ENCODE measurements at places on chromosomes 3 and 15.

GRCh38 chr3:151544164-151544548 is 83.3 kb upstream of the IGSF10 start:
- no peak for DNase-seq

DNA sequence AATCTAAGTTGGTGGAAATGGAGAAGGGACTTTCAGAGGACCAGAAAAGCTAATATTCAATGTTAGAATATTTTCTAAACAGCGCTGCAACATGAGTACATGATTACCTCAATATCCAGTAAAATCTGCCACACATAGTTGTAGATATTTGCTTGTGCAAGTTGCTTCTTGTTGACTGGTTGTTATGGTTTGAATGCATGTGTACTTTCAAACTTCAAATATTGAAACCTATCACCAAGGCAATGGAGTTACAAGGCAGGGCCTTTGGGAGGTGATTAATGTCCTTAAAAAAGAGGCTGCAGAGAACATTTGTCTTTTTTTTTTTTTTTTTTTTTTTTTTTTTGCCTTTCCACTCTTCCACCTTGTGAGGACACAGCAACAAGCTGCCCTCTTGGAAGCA is 49.9 kb downstream of the TMCO5A start:
- no peak for DNase-seq

DNA sequence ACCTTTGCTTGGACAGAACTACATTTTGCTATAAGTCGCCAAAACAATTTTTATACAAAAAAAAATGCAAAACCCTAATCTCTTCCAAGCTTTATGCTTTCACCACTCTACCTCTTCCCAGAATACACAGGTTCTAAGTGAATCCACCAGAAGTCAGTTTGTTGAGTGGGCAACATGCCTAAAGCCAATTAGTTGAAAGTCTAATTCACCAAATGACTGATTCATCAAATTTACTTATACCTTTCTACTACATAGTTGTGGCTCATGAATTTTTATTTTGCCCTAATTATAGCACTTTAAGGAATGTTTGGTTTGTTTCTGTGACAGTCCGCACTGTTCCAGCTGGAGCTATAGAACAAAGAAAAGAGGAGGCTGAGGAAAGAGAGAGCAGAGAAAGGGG is 265.9 kb upstream of the TGFBR2 start:
- DNase-seq: no peak

DNA sequence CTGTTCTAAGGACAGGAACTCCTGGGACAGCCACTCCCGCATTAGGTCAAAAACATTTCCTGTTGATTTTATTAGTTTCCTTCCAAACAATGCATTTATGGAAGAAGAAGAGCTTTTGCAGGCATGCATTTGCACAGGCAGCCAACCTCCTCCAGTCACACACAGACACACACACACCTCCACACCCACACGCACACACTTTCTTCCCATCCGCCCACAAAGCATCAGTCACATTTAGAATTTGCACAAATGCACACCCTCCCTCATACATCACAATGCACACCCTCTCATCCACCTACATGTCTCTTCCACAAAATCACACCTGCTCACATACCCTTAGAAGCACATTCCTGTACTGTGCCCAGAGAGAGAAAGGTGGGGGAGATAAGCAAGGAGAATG is 4.1 kb upstream of the TYRO3 start:
- no peak for DNase-seq

GRCh38 chr3:13858768-13859520 is 20.9 kb downstream of the WNT7A start:
- no peak for DNase-seq

GRCh38 chr3:151483488-151483887 is 22.6 kb upstream of the IGSF10 start:
- no peak for DNase-seq

- DNase-seq: no peak
These were observed 39.7 kb downstream of the ARHGEF3 start for GRCh38 chr3:56761887-56762651.

- DNase-seq: no peak
These were observed 13.0 kb downstream of the MECOM start for GRCh38 chr3:169650503-169650902.

- DNase-seq: no peak
These were observed 32.3 kb downstream of the RFT1 start for GRCh38 chr3:53097887-53098286.

DNA sequence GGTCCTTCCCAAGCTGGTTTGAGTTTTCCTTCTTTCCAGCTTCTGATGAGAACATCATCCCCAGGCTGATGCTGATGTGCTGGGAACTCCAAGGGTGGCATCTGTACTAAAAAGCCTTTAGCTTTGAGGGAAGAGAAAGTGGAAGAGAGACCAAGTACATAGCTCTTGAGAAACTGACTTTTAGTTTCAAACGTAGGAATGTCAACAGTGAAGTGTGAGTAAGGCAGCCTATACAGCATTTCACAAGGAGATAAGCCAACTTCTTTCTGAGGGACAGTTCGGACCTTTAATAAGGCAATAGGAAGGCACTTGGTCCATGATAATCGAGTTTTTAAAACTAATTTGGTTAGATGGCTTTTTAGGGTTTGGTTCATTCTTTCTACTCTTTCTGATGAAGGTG is 53.7 kb downstream of the DLG1 start:
- DNase-seq: no peak

- no peak for DNase-seq
These were observed 100.3 kb downstream of the FNDC3B start for GRCh38 chr3:172139528-172140276.

GRCh38 chr3:119628816-119629445 is 31.2 kb downstream of the PLA1A start:
- DNase-seq: no peak

DNA sequence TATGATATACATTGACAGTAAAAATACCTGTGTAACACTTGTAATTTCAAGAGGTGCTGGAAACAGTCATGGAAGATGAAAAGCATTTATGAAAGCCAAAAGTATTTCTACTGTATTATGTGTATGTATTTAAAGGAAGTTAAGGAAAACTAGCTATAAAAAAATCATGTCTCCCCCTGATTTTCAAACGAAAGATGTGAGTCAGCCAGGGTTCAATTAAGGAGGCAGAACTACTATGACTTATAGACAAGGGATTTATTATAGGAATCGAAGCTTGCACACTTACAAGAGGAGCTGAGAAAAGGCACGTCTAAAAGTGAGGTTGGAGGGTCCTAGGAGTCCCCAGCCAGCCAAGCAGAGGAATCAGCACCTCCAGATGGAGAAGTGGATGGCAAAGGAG is 119.4 kb downstream of the SUCLG2 start:
- DNase-seq: no peak

GRCh38 chr15:58543664-58544335 is 112.0 kb downstream of the LIPC start:
- no peak for DNase-seq

GRCh38 chr15:31263751-31264558 is 62.7 kb upstream of the KLF13 start:
- peak; percentile 82 for DNase-seq

DNA sequence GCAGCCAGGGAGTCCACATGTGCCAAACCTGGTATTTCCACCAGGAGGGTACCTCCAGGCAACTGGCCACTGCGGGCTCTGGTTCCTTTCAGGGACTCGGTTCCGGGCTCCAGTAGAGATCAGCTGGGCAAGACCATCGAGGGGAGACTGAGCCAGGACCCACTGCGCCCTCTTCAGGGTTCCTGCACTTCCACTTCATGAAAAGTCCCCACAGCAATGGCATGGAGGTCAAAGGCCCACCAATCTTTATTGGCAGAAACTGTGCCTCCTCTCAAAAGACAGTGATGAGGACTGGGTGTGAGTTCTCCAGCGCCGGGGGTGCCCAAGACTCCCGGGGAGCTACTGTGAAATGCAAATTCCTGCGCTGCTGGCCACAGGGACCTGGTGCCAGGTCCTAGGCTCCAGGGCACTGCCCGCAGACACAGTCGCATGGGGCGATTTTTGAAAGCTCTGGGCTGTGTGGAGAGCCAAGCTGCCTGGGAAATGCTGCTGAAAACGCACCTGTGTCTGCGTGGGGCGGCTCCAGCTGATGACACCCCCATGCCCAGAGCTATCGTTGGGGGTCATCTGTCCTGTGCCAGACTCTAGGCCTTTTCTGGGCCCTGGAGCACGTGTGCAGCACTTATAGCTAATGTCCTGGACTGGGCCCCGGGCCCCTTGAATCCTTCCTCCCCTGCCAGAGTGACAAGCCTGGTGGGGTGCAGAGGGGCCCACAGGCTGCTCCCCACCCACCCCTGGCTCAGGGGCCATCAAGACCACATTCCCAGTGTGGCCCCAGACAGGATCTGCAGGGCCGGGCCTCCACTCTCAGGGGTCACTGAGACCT is 144.0 kb downstream of the NSMCE3 start:
- DNase-seq: no peak

DNA sequence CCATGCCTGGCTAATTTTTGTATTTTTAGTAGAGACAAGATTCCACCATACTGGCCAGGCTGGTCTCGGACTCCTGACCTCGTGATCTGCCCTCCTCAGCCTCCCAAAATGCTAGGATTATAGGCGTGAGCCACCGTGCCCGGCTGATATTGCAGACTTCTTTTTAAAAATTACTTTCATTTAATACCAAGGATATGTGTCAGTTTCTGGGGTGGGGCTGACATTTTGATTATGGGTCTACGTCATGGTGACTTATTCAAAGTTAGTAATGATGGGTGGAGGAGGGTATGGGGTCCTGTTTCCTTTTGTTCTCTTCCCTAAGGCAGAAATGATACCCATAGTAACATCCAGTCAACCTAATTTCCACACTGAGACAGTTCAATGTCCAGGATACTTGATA is 34.7 kb downstream of the GBE1 start:
- DNase-seq: no peak

DNA sequence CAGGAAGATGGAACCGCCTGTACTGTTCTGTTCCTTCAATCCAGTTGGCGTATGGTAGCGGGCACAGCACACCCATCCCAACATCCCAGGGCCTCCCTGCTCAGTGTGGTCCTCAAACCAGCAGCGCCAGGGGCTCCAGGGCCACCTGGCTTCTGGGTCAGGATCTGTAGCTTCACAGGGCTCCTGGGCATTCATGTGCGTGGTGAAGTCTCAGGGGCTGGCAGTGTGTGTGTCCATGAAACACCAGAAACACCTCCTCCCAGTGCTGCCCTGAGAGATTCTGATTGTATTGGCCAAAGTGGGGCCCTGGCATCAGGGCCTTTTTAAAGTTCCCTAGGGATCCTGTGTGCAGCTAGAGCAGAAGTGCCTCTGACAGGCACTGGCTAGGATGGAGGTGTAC is 42.1 kb downstream of the ABTB1 start:
- no peak for DNase-seq

GRCh38 chr15:38894243-38894948 is 329.8 kb upstream of the RASGRP1 start:
- DNase-seq: no peak

DNA sequence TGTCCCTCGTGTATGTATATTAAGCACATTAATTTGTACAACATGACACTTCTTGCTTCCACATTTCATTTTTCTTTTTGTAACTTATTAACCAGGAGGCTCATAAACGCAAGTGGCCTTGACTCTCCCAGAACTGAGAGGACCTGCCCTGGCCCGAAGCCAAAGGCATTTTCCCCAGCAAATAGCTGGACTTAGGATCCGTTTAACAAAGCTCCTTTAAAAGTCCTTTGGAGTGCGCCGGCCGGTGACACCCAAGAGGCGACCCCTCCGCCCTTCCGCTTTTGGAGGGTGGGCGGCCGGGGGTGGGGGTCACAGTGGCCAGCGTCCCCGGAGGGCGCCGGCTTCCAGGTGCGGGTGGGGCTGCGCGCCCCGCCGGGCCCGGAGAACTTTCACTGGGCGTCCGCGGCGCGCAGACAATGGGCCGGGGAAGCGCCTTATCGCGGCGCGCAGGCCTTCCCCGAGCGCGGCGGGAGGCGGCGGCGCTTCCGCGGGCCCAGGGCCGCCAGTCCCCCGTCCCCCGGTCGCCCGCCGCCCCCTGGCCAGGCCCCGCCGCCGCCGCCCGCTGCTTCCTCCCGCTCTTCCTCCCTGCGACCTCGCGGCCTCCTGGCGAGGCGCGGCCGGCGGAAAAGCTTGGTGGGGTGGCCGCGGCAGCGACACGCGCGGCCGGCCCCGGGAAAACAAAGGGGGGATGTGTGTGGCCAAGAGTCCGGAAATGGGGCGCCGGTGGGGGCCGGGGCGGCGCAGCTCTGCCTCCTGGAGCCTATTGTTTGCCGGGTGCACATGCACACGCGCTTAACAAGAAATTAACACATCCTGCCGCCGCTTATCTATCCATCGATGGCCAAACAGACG is 613.4 kb downstream of the MCTP2 start:
- no peak for DNase-seq

GRCh38 chr3:177338697-177339219 is 141.5 kb upstream of the TBL1XR1 start:
- no peak for DNase-seq

DNA sequence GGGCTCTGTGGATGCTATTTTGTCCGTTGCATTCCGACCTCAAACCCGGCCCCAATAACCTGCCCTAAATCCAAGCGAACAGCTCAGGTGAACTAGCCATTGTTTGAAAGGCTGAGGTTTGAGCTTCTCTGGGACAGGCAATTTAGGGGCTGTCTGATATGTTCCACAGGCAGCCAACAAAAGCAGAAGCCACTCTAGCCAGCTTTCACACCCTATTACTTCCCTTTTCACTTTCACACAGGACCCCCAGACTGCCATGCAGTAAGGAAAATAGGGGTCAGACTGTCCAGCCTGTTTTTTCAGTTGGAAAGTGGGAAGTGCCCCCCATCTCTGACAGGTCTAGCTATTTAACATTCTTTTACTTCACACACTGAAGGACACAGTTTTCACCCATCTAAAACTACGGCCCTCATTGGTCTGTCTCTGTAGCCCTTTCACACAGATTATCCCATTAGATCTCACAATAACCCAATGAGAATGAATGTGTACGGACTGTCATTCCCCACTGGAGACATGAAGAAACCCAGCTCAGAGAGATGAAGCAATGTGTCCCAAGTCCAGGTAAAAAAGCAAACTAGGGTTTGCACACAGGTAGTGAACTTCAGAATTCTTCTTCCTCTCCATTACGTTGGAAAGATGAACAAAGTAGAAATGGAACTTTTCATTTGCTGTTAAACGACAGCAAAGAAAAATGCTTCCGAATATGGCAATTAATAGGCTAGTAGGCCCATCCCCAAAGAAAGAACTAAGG is 1.9 kb downstream of the CCDC12 start:
- DNase-seq: no peak

GRCh38 chr15:31598620-31599019 is 272.0 kb downstream of the KLF13 start:
- no peak for DNase-seq

DNA sequence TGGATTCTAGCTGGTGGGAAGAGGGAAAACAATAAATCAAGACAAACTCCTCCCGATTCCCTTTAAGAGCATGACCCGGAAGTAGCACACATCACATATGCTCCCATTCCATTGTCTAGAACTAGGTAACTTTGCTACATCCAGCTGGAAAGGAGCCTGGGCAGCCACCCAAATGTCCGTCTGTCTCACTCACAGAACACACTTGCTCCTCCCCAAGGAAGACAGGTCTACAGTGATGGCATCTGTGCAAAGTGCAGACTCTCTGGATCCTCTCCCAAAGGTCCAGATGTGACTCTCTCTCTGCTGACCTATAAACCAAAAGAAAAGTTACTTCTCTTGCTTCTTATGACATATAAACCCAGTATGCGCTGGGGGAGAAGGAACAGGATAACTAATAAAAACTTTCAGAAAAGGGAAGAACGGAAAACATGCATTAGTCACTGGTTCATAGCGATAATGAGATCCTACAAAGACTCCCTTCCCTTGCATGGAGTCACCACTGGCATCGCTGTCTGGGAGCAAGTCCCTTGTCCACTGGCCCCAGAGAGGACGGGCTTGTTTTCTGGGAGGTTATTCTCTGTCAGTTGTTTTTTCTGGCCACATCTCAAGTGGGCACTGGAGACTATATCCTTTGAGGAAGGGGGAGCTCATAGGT is 29.8 kb upstream of the EPHB3 start:
- no peak for DNase-seq

All from stimulated activated CD8-positive, alpha-beta memory T cell treated with anti-CD3 and anti-CD28 coated beads, Interleukin-4, amount 100 ng/mL, for 48 hours (primary cell).